CD8-positive, alpha-beta memory T cell (primary cell): ENCODE measurements at places on chromosomes 2 and 18.

- peaks cover 13% of the 10 kb centered on the region for H3K27me3 ChIP-seq
- H3K36me3 ChIP-seq: no peaks in the 10 kb centered on the region
- peaks cover 14% of the 10 kb centered on the region for H3K4me1 ChIP-seq
- no peak for DNase-seq
- H3K4me3 ChIP-seq: no peak overlapping the region
These were observed 73.7 kb downstream of the CDK15 start for GRCh38 chr2:201879996-201880395.

GRCh38 chr2:228268756-228269155 is 87.3 kb upstream of the SPHKAP start:
- no peak for DNase-seq
- H3K27ac ChIP-seq: no peak overlapping the region
- no peaks in the 10 kb centered on the region for H3K27me3 ChIP-seq
- H3K36me3 ChIP-seq: no peaks in the 10 kb centered on the region

DNA sequence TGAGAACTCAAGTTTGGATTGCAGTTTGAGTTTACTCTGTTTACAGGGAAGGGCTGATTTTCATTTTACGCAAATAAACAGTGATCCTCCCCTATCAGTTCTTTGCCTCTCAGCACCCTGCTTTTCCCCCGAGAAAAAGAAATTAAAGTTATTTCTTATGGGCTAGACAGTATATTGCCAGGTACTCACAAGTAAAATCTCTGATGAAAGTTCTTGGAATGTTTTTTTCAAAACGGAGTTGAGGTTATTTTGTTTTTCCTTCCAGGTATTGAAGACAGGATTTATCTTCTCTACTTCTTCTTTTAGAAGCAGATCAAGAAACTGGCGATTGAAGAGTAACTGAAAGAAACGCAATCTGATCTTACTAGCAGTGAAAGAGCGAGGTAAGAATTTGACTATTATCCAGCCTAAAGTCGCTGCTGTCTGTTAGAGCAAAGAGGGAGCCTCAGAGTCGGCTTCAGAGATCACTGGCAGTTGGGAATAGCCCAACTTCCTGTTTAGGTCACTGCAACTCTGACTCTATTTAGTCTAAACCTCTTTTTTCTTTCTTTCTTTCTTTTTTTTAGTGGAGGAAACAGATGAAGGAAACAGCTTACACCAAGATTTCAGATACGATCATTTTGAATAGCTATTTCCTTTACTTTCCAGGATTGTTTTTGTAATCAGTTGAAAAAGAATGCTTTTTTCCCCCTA is at the start of gene TFPI:
TSS of gene TFPI (minus strand) at position 425 of the 693 bp plus-strand sequence. CDS start 50,667 bp downstream, outside the sequence.
- H3K4me1 ChIP-seq: no peaks in the 10 kb centered on the region
- H3K36me3 ChIP-seq: no peaks in the 10 kb centered on the region
- peak within 1 kb of the TSS; percentile 74 for H3K27ac ChIP-seq

- DNase-seq: no peak
- H3K27ac ChIP-seq: no peak overlapping the region
- no peaks in the 10 kb centered on the region for H3K4me1 ChIP-seq
- no peaks in the 10 kb centered on the region for H3K27me3 ChIP-seq
- H3K4me3 ChIP-seq: no peak overlapping the region
These were observed 1.8 kb downstream of the GNLY start for GRCh38 chr2:85695691-85696668.
